LHCN-M2 (cell line): ENCODE measurements at places on chromosomes 4 and X.

- DNase-seq, result no peak
Measured at GRCh38 chr4:67820903-67821302, 62.9 kb downstream of the TMPRSS11D start.

DNA sequence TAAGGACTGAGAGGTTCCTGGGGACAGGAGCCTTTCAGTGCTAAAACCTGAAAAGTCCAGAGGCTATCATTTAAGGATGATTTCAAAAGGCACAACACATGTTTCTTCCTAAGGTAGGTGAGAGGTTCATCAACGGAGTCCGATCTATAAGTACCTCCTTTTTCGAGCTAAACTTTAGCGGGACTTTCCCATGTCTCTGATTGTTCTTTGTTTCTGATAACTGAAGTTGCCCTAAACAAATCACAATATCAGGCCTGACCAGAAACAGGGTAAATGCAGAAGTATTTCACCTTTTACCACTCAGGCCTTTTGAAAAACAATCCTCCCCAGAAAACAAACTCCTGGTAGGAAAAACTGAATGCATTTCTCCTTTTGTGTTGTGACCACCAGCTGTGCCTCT lies 17.6 kb downstream of the PIR start:
- DNase-seq, result no peak

GRCh38 chr4:71526637-71527406 lies 188.0 kb downstream of the SLC4A4 start:
- no peak for DNase-seq

- no peak for DNase-seq
Measured at GRCh38 chrX:30955687-30956086, 66.6 kb upstream of the TAB3 start.

- no peak for DNase-seq
Measured at GRCh38 chrX:115606861-115607260, 45.9 kb downstream of the PLS3 start.

DNA sequence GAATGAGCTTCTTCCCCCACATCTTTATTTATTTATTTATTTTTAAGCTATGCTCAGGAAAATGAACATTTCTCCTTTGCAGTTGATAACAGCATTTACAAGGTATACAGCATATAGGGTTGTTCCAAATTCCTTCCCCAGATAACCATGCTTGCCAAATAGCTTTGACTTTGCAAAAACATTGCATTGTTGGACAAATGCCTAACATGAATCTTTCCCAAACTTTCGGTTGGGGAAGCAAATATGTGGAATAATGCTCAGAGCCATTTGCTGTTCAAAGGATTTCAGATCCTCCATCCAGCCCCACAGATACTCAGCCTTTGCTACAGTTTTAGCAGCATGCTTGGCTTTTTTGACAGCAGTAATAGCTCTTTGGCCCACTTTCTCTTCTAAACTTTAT lies 127.2 kb upstream of the AGA start:
- DNase-seq, result no peak

GRCh38 chr4:126250006-126250405 lies 935.3 kb downstream of the FAT4 start:
- no peak for DNase-seq

DNA sequence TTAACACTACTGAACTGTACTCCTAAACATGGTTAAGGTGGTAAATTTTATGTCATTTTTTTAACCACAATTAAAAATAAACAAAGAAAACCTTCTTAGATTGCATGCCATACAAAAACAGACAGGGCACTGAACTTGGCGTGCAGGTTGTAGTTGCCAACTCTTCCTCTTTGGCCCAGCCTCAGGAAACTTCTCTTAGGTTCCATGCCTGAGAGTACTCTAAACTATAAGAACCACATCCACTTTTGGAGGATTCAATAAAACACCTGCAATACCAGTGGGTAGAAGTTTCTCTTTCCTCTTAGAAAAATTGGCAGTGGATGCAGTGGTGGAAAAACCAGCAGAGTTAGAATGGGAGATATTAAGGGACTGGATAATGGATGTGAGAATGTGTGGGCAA lies 103.4 kb downstream of the LUZP4 start:
- no peak for DNase-seq

DNA sequence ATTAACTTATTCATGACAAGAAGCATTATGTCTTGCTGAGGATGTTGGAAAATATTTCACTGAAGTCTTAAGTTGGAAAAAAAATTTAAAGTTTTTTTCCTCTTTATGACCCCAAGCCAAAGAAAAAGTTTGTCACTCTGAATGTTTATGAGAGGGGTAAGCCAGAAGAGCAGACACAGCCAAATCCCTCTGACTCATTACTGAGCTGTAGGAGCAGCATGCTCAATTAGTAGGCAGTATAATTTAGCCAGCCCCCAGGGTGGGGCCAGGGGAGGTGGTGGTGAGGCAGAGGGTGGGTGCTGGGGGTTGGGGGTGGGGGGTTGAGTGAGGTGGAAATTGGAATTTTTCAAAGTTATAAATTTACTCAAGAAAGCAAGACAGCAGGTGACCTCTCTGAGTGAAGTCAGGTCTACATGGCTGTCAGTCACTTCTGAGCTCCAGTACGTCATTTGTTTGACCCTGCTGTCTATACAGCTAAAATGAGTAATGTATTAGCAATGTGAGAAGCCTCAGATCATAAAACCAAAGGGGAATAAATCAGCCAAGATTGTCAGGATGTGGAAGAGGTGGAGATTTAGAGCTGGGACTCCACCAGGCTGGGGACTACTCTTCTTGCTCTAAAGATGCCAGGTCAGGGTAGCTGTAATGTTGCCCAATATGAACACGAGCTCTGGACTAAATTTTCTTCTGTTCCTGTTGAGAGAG lies 98.8 kb upstream of the NDP start:
- DNase-seq, result peak; percentile 72

DNA sequence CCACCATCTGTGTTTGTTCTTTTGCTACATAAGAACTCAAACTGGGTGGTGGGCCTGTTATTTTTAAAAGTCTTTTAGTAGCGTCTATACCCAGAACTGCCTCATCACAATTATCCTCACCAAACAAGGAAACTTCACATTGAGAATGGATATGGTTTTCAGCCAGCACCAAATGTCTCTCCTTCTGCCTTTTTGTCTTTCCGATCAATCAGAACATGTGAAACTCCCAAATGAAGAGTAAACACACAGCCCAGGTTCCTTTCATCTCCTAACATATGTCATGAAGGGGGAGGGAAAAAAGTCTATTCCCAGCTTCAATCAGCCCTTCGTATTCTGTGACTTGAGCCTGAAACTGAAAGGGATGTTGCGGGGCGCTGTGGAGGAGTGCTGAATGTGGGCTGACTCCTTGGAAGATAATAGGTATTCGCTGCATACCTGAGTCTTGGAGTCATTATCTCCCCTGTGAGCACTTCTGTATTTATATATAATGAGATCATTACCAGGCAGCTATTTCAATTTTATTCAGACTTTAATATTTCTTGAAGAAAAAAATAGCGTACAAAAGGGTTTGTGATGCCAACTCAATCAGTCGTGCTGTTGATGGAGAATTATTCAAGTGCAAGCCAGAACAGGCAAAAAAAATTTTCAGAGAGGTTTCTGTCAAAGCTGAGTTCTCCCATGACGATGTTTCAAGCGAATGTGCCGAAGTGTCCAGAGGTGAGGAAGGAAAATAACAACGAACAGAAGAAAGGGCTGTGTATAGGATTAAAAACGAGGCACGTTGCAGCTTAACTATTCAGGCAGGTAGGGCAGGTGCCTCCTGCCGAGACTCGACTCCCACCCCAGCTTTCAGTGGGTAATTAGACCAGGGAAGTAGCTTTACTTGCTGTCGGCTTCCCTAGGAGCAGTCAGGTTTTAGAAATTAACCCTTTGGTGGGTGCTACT lies 163.9 kb upstream of the NOCT start:
- DNase-seq, result no peak

GRCh38 chrX:11530621-11531020 lies 135.1 kb downstream of the ARHGAP6 start:
- DNase-seq, result peak; percentile 45

DNA sequence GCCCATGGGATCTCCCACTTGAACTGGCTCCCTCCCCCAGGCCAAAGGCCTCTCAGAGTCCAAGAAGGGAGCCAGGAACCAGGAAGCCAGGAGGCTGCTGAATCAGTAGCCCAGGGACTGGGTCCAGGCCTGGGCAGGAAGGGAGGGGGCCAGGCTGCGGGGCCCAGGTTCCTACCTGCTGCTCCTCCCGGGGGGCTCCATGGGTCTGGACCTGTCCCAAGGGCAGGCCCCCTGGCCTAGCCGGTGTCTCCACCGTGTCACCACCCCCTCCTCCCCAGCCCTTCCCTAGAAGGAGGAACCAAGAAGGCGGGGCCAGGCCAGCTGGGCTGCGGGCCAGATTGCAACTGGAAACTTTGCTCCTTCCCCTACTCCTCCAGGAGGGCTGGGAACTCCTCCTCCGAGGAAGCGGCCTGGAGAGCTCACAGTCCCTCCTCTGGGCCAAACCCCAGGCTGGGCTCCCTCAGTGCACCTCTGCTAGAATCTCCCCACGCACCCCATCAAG lies at the start of gene IQSEC2:
Gene IQSEC2 (minus strand): TSS at position 264 of the 502 bp plus-strand sequence.
- DNase-seq, result peak; percentile 71
